Stimulated activated CD8-positive, alpha-beta memory T cell treated with anti-CD3 and anti-CD28 coated beads, Interleukin-4, amount 100 ng/mL, for 48 hours (primary cell): ENCODE measurements at places on chromosomes 3 and 15.

DNA sequence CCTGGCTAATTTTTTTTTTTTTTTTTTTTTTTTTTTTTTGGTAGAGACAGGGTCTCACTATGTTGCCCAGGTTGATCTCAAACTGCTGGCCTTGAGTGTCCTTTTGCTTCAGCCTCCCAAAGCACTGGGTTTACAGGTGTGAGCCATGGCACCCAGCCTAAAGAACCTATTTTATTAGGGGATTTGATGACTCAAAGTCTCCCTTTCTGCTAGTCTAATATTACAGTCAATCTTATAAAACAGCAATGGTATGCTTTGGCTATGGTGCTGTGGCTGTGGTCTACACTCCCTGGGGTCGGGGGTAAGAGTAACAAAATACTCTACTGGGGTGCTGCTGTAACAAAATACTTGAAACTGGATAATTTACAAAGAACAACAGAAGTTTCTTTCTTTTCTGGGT is 44.8 kb downstream of the ZNF589 start:
- DNase-seq, result no peak

DNA sequence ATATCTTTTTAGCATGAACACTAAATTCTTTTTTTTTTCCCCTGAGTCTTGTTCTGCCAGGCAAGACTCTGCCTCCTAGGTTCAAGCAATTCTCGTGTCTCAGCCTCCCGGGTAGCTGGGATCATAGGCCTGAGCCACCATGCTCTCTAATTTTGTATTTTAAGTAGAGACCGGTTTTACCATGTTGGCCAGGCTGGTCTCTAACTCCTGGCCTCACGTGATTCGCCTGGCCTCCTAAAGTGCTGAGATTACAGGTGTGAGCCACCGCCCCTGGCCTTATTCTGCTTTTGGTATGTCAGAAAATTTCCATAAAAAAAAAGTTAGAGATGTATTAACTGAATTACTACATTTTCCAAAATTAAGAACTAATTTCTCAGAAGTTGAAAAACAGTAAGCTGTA is 14.3 kb downstream of the RAB11A start:
- no peak for DNase-seq

- peak; percentile 73 for DNase-seq
These were observed at the start of gene C2CD4A for GRCh38 chr15:62066663-62067447. Gene C2CD4A, plus strand, starts transcription at chr15:62066977. Its CDS starts 637 bp downstream, at chr15:62067614.

- DNase-seq, result no peak
These were observed 79.7 kb downstream of the FBN1 start for GRCh38 chr15:48565560-48566482.

- no peak for DNase-seq
These were observed 280.8 kb downstream of the SHQ1 start for GRCh38 chr3:72567474-72567873.

DNA sequence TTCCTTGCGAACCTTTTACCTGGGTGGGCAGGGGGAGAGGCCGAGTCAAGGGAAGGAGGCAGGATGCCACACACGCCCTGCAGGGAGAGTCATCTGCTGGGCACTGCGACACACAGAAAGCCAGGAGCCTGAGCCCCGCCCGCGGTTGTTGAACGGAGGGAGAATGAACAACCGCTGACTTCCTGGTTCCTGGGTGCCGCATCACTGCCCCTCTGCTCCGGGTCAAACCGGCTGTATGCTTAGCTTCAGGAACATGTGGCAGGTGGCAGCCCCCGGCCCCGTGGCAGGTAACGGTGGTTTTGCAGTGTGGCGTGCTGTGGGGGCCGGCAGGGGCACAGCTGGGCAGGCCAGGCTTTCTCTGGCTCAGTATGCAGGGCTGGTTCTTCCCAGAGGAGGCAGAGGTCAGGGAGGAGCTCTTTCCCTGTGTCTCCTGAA is 33.4 kb downstream of the APBA2 start:
- peak; percentile 64 for DNase-seq

DNA sequence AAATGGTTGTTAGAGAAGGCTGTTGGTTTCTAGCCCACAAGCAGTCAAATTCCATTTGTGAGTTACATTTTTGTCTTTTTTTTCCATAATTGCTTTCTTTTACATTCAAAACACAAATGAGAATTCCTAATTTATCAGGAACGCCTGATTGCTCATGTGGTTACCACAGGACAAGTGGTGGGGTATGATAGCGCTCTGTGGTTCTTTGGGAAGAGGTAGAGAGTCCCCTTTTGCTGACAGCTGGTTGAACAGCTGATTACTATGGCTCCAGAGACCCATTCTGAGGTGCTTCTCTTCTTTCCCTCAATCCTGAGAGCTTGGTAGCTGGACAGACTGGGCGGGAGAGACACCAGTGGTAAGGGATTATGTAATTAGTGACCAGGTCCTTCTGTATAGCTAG is 24.4 kb downstream of the CNOT10 start:
- no peak for DNase-seq

DNA sequence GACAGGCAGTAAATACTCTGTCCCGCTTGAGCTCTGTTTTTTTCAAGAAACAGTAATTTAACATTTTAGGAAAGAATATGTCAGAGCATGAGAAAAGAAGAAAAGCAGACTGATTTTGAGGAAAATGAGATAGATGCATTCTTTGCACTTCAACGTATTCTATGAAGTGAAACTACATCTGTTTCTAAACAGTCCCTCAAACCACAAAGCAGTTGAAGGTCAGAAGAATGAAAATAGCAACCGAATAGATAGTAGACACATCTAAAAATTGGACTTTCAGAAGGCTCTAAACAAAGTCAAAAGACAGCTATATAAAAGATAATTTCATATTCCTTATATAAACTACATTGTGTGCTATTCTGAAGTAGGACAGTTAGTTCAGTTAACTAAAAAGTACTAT is 172.6 kb upstream of the LRRC3B start:
- DNase-seq, result no peak

DNA sequence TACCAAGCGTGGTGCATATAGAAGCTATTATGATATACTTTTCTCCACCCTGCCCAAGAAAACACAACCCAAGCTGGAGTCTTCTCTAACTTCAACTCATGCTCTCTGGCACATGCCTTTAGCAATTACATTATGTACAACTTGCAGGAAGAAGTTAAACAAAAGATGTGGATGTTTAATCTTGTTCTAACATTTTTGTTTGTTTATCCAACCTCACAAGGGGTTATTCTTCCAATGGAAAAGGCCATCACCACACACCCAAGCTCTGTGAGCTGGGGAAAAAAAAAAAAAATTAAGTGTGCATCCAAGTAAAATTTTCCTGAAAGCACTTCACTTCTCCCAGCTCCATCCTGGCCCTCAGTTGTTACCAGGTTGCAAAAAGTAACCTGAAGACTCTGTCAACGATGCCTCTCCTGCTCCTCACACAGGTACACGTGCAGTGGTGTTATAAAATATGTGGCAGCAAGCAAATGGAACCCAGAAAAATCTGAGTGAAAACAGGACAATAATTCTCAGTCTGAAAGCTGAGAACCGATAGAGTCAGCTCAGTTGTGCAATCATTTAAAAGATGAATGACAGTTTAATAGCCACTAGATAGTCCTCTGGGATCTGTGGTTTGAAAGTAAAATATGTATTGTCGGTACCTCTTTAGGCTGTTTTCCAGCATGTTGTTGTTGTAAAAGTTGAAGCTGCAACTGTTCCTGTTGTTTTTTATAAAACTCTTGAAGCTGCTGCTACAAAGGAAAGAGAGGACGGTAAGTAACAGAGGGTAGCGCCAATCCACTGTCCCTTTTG is 531.4 kb downstream of the FOXP1 start:
- no peak for DNase-seq

- no peak for DNase-seq
These were observed 66.6 kb upstream of the UMPS start for GRCh38 chr3:124663690-124664089.

GRCh38 chr3:12372741-12373280 is 83.9 kb downstream of the PPARG start:
- no peak for DNase-seq

DNA sequence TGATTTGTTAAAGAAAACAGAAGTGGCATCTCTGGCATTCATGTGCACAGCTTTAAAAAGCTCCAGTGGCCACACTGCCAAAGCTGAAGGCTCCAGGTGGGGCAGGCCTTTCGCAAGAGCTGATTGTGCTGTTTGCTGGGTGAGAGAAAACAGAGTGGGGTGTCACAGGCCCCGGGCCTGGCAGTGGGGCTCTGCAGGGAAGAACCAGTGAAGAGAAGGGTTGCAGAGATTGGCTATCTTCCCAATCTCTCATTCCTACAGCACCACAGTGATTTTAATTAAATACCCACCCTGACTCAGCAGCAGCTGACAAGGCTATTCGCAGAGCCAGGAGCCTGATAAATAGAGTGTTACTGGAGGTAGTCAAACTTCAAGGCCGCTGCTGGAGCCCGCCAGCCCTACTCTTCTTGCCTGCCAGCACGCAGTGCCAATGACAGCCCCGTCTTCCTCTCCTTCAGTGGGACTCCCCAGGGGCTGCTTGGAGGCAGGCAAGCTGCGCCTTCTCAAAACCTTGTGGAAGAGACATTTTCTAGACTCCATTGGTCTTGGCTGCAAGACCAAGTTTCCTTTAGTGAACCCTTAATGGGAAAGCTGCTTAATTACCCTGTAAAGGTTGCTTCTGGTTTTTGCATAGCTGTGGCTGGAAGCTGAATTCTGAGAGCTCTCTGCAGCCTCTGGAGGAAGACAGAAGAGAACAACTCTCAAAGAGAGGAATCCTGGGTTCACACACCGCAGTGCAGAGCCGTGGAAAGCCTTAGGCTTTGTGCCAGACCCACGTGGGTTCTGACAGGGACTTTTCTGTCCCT is 225.8 kb upstream of the SLCO3A1 start:
- DNase-seq, result no peak

- DNase-seq, result no peak
These were observed 141.3 kb upstream of the ATP2B2 start for GRCh38 chr3:10646531-10647335.

DNA sequence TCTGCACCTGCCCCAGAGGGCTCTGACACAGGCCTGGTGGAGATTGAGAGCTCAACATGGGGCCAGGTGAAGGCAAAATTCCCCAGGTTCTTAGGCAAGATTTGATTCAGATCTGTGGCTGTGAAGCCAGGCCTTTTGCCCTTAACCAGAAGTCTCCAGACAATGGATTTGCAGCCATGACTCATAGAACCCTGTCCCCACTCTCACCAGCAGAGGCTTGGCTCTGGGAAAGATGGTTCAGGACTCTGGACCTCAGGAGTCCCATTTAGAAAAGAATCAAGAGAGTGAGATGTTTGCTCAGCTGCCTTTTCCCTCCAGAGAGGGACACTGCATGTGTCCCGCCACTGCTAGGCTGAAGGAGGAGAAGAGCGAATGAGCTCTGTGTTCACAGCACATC is 361.4 kb upstream of the ICE2 start:
- no peak for DNase-seq

- DNase-seq, result no peak
These were observed 196.1 kb downstream of the CNTN6 start for GRCh38 chr3:1288805-1289494.

GRCh38 chr3:2898591-2899353 is 211.4 kb downstream of the IL5RA start:
- no peak for DNase-seq
